ENCODE measurements at places on chromosomes 4 and X. TPM values are rescaled to one million over a fixed set of nuclear protein-coding genes. Genes with fewer than 3 reads are reported as not detected.
A peak's percentile ranks its signal among the peaks of the same experiment; 100 is the strongest.

- no peak for DNase-seq
These were observed 13.5 kb downstream of the TTC29 start for GRCh38 chr4:146932116-146932515.

GRCh38 chrX:1316527-1316926, 20.1 kb upstream of the IL3RA start:
- DNase-seq = peak; percentile 14

DNA sequence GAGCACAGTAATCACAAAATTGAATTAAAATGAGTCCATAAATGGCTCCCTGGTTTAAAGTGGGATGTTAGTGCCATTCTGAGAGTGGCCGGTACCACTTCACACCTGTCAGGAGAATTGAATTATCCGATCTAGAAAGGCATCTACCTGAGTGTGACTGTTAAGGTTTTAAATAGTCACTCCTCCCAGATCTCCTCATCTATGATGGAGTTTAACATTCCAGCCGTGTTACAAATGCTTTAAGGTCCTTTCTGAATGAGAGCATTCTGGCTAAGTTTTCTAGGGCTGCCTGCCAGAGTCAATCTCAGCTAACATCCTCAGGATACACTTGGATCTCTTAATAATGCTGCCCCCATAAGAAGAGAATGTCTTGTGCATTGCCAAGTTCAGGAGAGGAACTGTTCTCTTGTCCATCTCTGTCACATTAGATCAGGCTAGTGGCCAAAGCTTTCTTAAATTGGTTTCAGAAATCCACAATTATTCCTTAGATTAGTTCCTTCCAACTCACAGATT, 231.1 kb downstream of the SLC39A8 start:
- no peak for DNase-seq

- no peak for DNase-seq
These were observed 23.4 kb downstream of the FBXW7 start for GRCh38 chr4:152512483-152512882.

DNA sequence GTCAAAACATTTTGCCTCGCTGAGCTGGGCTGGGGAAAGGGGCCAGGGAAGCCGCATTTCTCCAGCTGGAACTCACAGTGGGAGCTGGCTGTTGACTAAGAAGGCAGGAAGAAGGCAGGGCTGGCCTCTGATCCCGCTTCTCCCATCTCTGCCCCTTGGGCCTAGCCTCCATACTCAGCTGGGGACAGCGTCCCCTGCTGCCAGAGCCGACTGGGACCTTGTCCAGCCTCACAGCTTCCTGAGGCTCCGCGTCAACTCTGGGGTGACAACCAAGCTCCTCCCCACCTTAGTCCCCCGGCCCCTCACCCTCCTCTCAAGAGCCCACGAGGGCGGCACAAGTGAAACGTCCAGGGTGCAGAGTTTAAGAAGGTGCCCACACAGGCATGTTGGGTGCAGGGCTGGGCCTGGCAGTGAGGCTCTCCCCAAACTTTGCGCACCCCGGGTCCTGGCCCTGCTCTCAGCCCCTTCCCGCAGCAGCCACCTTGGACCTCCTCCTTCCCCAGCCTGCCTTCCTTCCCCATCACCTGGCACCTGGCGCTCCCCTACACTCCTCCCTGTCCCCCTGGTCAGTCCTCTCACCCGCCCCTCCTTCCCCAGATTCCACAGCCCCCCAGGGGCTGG, 100.8 kb downstream of the PSAPL1 start:
- DNase-seq = peak; percentile 49

GRCh38 chr4:26942871-26943270, 82.2 kb downstream of the STIM2 start:
- DNase-seq = peak; percentile 60

GRCh38 chr4:88825931-88826330, 128.3 kb upstream of the NAP1L5 start:
- no peak for DNase-seq

DNA sequence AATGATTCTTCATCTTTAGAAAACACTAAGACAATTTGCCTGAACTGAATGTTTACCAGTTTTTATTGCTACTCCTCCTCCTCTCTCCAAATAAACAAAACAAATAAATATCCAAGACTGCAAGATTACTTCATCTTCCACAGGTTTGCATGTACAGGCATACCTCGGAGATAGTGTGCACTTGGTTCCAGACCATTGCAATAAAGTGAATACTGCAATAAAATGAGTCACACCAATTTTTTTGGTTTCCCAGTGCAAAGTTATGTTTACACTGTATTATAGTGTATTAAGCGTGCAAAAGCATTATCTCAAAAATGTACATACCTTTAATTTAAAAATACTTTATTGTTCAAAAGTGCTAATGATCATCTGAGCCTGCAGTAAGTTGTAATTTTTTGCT, 53.3 kb downstream of the FBXL5 start:
- DNase-seq = no peak

DNA sequence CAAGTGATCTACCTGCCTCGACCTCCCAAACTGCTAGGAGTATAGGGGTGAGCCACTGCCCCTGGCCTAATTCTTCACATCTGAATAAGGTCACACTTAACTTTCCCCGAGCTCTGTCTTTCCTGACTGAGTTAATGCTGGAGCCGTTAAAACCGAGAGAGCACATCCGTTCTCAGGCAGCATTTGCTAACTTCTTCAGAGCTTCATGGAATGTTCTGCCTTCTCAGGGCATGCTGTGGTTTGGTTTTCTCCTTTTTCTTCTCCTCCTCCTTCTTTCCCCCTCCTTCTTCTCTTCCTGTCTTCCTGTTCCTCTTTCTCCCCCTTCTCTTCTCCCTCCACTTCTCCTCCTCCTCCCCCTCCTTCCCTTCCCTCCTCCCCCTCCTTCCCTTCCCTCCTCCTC, 119.9 kb downstream of the ASMT start:
- no peak for DNase-seq

DNA sequence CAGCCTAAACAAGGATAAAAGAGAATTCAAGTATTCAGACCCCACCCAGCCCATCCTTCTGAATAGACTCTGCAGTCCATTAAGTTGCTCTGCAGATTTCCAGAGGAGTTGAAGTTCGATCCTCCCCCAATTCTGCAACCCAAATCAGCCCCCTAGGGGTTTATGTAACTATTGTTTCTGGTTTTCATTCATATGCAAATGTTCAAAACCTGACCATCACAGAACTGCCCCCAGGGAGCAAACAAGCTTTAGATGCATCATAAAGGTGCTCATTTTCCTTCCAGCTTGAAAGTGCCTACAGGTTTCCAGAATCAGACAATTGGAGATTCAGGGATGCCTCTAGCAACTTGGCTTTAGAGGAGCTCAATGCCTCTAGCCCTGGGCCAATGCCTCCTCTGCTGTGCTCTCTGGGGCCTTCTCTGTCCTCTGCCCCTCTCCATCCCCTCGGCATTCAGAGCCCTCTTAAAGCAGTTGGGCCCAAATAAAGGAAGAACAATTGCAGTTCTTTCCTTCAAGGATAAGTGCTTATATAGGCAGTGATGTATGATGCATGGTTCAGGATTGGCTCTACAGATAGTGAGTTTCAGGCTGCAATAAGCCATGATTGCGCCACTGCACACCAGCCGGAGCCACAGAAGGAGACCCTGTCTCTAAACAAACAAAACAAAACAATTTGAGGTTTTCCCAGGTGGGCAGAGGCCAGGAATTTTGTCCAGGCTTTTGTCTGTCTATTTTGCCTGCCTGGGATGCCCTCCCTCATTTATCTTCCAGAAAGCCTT, 23.5 kb upstream of the SPINK2 start:
- no peak for DNase-seq

GRCh38 chrX:154008521-154008920, 11.2 kb downstream of the IRAK1 start:
- no peak for DNase-seq

DNA sequence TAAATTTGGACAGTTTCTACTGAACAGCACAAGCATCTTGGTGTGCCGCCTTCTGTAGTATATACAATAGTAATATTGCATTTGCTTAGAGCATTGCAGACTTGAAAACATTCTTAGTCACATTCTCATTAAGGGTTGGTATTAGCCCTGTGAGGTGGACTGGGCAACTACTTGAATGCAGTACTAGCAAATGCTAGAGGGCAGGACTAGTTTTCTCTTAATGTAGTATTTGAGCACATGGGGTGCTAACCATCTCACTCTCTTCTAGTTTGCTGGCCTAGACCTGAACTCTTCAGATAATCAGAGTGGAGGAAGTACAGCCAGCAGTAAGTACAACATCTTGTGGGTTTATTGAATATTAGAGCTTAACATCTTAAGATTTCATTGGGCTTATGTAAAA, 3.2 kb downstream of the DDX3X start:
- DNase-seq = no peak

MAGEA3 gene
- total RNA-seq = not detected

ADH7 gene
- total RNA-seq = 0.71 TPM

NXF2B gene
- 0.43 TPM for total RNA-seq

TCEAL6 gene
- total RNA-seq = not detected

COL25A1 gene
- total RNA-seq = 3.5 TPM

C4orf36 gene
- 3.3 TPM for total RNA-seq

C4orf51 gene
- total RNA-seq = not detected

JAKMIP1 gene
- total RNA-seq = 0.15 TPM

Data from lung (tissue), 17 donors.